Cortex of kidney (tissue), 1 donor: ENCODE measurements at places on chromosomes 3 and 15.

- DNase-seq: no peak
Measured at GRCh38 chr3:160977773-160978172, 127.4 kb downstream of the B3GALNT1 start.

- DNase-seq: no peak
Measured at GRCh38 chr3:52246264-52246620, 683 bp downstream of the PPM1M start.

DNA sequence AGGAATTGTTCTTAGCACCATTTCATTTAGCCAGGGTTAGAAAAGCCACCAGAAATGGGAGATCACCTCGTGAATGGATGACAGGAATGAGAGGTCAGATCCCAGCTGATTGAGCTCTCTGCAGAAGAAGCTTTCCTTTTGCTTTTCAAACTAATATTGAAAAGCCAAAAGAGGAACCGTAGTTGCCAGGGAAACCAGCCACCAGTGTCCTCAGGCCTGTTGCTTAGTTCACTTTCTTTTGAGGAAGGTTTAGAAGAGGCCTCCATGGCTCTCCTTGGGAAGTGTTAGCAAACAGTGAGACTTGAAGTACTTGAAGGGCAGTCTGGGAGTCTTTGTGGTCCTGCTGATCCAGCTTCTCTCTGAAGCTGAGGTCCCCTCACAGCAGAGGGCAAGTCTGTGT lies 7.4 kb upstream of the CCK start:
- no peak for DNase-seq

- no peak for DNase-seq
Measured at GRCh38 chr3:37309921-37310665, 135.7 kb upstream of the LRRFIP2 start.

GRCh38 chr3:195196266-195196665 lies 74.7 kb downstream of the XXYLT1 start:
- no peak for DNase-seq

DNA sequence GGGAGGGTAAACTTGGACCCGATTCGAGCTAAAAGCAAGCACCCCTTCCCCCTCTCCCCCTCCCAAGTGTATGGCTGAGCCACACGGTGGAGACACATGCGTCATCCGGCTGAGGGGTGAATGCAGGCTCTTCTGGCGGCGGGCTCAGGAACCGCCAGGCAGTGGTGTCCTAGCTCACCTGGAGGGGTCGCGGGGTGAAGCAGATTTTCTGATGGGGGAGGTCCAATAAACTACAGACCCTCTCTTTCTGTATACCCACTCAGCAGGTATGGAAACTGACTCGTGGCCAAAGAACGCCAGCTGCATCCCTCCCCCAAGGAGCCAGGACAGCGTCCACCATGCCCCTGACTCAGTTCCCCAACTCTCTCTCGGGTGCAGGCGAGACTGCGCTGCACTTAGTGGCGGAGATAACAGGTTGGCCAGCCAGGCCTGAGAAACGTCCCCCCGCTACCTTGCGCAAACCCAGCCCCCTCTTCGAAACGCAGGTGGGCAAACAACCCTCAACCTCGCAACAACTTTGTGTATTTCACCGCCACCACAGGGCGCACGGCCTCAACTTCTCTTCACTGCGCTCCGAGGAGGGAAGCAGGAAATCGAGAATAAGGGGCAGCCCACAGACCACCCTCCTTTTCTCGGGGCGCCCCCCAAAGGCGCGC lies 1.3 kb downstream of the MAGI1 start:
- no peak for DNase-seq

- DNase-seq: no peak
Measured at GRCh38 chr3:142509079-142509478, 61.2 kb upstream of the XRN1 start.

GRCh38 chr3:132726341-132726823 lies 4.2 kb upstream of the NPHP3 start:
- no peak for DNase-seq

DNA sequence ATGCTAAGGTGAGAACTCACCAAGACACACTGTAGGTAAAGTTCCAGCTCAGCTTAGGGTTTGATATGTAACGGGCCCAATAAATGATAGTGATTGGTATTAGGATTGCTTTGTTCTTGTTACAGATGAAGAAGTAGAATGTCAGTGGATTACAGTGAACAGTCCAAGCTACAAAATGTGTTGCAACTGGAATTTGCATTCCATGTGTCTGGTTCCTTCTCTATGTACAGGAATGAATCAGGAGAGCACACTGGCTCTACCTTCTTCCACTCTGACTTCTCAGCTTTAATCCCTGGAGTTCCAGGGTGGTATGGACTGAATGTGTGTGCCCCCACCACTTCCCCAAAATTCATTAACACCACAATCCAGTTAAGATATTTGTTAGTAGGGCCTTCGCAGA lies 730.4 kb upstream of the CFAP20DC start:
- DNase-seq: no peak

GRCh38 chr15:48477795-48478360 lies 146.6 kb downstream of the DUT start:
- no peak for DNase-seq

DNA sequence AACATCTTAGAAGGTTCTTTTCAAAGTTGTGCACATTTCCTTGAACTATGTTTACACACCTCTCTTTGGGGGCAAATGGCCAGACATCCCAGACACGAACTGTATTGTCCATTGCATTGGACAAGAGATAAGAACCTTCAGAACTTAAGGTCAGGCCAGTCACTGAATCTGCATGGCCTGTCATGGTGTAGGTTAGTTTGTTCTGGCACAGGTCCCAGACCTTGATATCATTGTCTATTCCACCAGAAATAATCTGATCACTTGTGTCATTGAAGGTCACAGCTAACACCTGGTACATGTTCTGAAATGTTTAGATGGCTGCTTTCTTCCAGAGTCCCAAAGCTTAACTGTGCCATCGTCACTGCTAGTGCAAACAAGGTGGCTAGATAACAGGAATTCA lies 55.7 kb downstream of the KCNAB1 start:
- DNase-seq: no peak

DNA sequence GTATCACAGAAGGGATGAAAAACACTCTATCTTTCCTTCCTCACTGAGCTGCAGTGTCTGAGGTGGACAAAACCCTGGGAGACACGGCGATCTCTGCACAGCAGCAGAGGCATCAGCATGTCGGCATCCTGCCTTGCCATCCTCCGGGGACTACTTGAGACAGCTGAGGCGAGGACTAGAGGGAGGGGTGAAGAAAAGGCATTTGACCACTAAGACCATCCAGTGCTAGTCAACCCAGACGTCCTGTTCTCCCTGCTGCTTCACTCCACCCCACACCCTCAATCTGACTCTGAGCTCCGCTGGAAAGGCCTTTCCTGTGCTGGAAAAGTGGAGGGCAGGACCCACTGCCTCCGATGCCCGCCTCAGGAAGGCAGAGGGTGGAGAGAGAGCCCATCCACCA lies 67.3 kb downstream of the VGLL4 start:
- DNase-seq: no peak

- no peak for DNase-seq
Measured at GRCh38 chr3:31105438-31106077, 211.1 kb upstream of the GADL1 start.
